ENCODE measurements at places on chromosomes 7 and 10.

DNA sequence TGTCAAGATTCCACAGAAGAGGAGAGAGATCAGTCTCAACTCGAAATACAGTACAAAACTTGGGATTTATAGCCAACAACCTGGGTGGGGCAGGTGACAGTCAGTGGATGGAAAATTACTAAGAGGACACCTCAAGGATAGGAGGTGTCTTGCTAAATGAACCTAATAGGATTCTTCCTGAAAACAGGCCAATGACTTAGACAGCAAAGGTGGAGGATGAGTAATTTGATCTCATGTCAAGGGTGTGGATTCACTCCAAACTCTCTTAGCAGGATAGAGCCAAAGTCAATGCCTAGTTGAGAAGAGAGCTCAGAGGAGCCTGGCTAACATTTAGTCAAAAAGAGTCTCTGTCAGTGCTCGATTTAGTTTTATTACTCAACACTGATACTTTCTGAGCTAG is 106.7 kb upstream of the INSYN2A start:
- DNase-seq = no peak

GRCh38 chr7:151351027-151351426 is 9.4 kb downstream of the NUB1 start:
- peak; percentile 10 for DNase-seq

DNA sequence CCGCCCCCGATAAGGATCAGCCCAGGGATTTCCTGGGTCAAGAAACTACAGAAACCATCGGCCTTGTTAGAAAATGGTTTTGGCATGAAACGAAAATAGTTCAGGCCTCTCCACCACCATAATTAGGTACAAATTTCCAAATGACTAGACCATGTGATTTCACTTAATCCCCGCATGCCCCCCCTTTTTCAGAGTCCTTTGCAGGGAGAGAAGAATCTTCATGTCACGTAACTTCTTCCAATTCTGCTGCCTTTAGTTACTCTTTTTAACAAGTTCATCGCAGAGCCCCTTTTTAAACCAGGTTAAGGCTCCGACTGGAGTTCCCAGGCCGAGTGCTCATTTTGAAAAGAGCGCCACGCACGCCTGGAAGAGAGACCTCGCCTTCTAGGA is 3.4 kb downstream of the PDGFA start:
- no peak for DNase-seq

DNA sequence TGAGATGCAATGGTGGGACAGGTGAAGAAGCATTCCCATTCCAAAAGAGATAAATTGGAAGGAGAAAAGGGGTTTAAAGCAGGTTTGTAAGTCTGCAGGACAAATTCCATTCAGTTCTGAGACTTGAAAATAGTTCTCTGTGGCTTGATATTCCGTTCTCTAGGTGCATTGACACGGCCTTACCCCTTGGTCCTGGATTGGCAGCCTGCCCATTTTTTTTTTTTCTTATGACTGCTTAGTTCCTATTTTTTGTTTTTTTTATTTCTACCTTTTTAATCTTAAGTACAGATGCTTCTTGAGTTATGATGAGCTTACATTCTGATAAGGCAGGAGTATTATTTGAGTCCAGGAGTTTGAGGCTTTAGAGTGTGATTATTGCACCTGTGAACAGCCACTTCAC is 70.6 kb downstream of the MLLT10 start:
- no peak for DNase-seq

DNA sequence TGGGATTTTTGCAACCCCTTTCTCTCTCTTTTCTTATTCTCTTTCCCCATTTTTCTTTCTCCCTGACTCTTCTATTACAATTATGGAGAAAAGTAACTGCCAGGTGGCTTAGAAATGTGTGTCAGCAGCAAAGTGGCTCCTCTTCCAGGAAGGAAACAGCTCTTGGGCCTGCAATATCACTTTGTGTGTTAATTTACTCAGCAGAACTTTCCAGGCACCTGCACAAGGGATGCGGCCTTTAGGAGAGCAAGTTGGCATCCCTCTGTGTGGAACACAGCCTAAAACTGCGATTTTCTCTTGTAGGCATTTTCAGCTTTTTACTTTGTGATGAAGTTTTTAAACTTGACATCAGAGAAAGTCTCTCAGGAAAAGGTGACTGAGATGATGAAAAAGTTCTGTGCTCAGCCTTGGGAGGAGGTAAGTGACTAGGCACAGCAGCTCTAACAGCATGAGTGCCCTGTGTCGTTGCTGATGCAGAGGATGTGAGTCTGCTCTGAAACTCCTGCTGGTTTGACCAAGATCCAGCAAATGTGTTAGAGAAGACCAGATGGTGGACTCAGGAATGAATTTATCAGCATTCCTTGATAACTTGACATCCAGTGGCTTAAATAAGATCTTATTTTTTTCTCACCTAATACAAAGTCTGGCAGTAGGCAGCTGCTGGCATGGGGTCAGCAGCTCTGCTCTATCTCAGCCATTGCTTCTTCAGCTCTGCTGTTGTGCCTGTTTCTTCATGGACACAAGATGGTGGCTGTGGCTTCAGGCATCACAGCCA is 47.4 kb upstream of the CC2D2B start:
- DNase-seq = no peak

- no peak for DNase-seq
Observed at GRCh38 chr7:53984776-53985175, 557.4 kb upstream of the VSTM2A start.

GRCh38 chr7:93715234-93715633 is 140.7 kb upstream of the CALCR start:
- no peak for DNase-seq

DNA sequence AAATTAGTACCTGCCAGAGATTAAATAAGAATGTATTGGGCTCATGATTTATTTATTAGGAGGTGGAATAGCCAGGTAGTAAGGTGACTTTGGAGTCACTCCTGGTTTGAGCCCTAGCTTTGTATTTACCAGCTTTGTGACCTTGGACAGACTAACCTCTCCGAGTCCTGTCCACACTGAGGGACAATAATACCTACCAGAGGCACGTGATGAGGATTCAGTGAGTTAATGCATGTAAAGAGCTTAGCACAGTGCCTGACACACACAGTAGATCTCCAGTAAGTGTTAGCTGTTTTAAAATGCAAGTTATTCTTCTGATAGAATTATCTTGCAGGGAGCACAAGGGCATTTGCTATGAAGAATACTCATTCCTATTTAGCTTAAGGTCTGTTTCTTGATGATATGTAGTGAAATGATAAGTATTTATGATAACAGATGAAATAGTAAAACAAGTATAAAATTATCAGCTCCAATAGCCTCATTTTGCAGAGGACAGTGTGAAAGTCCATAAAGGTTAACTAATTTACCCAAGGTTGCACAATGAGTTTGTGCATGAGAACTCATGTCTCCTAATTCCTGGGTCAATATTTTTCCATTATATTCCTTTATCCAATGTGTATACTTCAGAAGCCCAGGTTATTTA is 36.4 kb downstream of the RABGEF1 start:
- no peak for DNase-seq

Measured in activated naive CD4-positive, alpha-beta T cell (primary cell).